ENCODE measurements at places on chromosomes 1 and 21. TPM values are rescaled to one million over a fixed set of nuclear protein-coding genes. Genes with fewer than 3 reads are reported as not detected.

DNA sequence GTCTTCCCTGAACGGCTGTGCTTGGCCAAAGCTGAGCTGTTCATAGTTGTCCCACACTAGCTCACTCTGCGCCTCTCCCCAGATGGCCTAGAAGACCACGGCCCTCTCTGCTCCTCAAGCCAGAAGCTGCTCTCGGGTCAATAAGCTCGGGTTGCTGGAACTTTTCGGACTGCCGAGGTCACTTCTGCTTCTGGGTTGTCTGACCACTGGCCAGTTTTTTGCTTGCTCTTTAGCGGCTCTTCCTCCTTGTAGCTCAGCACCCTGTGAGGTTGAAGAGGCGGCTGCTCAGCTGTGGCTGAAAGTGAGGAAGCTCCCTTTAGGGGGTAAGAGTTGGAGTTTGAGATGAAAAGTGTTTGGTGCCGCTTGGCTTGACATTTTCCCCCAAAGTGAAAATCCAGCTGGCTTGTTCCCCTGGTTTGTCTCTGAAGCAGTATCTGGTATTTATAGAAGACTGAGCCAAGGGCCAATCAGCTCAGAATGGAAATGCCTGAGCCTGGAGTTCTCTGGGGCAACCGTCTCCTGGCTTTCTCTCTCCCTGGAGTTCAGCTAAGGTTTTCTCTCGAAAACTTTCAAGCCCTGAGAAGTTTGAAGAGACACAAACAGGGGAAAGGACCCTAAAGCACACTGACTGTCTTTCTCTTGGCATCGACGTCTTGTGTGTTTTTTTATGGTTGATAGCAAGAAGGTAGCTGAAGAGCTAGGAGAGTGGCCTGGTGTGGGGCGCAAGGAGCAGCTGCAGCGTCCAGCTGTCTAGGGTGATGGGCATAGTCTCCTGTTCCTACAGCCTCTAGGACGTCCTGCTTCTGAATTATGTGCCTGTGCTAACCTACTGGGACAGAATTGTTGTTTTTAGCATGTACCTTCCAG is 72.0 kb downstream of the SYT6 start:
- DNase-seq: no peak

GRCh38 chr1:15299179-15299578 is 52.2 kb downstream of the FHAD1 start:
- no peak for DNase-seq

DNA sequence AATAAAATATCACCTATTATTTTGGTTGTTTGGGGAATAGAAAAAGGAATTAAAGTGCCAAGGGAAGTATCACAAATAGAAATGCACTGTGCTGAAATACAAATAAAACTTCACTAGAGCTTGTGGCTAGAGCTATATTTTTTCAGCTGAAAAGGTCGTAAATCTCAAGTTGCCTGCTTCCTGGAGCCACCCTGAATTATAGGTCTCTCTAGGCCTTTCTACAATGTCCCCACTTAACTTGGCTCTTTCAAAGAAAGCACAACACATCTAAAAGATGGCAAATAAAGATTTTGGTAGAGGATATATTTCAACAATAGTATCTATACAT is 5.0 kb upstream of the RNF2 start:
- DNase-seq: no peak

DNA sequence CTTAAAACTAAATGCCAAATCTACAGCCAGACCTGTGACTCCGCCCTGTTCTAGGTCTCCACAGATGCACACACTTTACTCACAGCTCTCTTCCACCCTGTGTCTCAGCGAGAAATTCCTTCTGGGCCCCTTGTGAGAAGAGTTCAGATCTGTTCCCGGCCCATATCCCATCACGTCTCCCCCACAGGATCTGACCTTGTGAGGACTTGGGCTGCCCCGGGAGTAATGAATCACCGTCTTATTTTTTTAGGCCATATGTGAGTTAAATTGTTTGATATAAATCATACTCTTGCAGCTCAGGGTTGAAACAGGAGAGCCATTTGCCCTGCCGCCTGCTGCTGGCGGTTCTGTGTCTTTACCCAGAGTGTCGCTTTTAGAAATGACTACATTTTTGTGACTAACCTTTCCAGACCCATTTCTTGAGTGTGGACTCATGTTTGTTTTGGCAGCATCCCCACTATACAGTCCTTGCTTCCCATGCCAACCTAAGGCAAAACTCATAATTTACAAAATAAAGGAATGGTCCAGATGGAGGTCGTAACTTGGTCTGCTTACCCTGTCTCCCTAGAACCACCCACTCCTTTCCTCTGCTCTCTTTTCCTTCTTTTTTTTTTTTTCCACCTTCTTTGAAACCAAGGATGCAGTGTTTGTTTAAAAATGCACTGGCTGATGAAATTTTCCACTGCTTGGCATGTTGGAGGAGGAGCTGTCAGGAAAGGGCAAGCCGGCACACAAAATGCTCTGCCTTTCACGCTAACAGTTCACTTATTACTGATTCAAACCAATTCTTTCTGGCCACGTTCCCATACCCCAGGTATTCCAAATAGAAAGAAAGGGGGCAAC is 98.0 kb upstream of the C1orf105 start:
- DNase-seq: peak; percentile 10

DNA sequence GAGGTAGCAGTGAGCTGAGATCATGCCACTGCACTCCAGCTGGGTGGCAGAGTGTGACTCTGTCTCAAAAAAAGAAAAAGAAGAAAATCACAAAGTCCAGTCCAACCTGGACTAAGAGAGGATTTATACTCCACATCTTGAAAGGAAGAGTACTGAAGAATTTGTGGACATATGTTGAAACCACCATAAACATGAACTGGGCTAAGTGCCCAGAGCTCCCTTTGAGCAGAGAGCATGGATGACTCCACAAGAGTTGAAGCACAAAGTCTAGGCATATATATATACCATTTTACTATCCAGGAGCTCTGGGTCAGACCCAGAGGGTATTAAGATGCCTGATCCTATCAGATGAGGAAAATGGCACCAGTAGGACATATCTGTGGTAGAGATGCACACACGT is 86.6 kb downstream of the OMA1 start:
- no peak for DNase-seq

- peak; percentile 31 for DNase-seq
Measured at GRCh38 chr1:27403065-27403726, 10.8 kb downstream of the GPR3 start.

YIPF1 gene
- 31.7 TPM for polyA plus RNA-seq

NCAM2 gene
- polyA plus RNA-seq: 4.1 TPM

DNA sequence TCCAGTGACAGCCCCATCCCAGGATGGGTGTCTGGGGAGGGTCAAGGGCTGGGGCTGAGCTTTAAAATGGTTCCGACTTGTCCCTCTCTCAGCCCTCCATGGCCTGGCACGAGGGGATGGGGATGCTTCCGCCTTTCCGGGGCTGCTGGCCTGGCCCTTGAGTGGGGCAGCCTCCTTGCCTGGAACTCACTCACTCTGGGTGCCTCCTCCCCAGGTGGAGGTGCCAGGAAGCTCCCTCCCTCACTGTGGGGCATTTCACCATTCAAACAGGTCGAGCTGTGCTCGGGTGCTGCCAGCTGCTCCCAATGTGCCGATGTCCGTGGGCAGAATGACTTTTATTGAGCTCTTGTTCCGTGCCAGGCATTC is 24.2 kb downstream of the PCSK9 start:
- no peak for DNase-seq

BARHL2 gene
- polyA plus RNA-seq: not detected

DNA sequence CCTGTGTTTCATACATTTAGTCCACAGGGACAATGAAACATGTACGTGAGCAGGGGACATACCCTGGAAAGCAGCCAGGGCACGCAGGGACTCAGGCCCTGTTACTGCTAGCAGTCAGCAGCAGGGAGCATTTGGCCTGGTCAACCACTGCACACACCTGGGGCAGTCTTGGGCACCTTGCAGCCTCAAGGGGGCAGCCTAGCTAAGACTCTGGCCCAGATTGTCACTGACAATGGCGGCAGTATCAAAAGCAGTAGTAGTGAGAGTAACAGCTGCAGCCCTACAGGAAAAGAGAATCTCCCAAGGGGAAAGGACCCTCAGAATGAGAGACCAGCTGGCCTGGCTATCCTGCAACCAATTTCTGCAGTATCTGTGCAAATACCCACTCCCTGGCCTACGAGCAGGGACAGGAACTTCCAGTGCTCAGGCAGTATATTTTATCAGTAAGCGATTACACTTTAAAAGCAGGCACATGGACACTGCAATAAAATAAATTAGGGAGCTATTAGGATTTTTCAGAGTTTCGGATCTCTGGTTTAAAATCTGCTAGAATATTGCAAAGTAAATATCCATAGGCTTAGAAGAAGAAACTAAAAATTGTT is 475.6 kb downstream of the LTN1 start:
- peak; percentile 47 for DNase-seq

CR1 gene
- polyA plus RNA-seq: not detected

CD247 gene
- not detected for polyA plus RNA-seq

- no peak for DNase-seq
Measured at GRCh38 chr1:168345939-168346338, 65.3 kb downstream of the TBX19 start.

ACTA1 gene
- polyA plus RNA-seq: 0.21 TPM

GRCh38 chr1:47030170-47030805 is 6.8 kb downstream of the CYP4X1 start:
- no peak for DNase-seq

DNA sequence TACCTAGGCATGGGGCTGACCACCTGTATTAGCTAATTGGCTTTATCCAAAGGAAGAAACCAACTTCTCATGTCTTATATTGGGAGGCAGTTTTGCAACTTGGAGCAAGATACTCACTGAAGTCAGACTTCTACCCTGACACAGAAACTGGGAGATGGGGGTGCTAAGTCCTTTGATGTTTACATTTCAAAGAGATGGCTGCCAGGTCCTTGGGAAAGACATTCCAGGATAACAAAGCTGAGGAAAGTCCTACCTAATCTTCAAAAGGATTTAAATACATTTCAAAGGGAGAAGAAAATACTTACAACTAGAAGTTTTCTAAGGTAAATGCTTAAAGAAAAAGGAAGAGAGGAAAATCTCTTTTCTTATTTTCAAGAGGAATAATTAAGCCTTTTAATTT is 62.1 kb downstream of the FH start:
- DNase-seq: no peak

GRCh38 chr1:76292418-76293184 is 218.1 kb downstream of the ST6GALNAC3 start:
- DNase-seq: no peak

DNA sequence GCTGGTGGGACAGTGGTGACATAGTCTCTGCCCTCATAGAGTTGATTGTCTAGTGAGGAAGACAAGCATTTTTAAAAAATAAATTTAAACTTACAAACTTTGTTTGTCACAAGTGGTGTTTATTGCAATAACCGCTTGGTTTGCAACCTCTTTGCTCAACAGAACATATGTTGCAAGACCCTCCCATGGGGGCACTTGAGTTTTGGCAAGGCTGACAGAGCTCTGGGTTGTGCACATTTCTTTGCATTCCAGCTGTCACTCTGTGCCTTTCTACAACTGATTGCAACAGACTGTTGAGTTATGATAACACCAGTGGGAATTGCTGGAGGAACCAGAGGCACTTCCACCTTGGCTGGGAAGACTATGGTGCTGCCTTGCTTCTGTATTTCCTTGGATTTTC is 58.4 kb downstream of the LAMC2 start:
- no peak for DNase-seq

- DNase-seq: no peak
Measured at GRCh38 chr1:166127003-166127402, 39.8 kb downstream of the FAM78B start.

DNA sequence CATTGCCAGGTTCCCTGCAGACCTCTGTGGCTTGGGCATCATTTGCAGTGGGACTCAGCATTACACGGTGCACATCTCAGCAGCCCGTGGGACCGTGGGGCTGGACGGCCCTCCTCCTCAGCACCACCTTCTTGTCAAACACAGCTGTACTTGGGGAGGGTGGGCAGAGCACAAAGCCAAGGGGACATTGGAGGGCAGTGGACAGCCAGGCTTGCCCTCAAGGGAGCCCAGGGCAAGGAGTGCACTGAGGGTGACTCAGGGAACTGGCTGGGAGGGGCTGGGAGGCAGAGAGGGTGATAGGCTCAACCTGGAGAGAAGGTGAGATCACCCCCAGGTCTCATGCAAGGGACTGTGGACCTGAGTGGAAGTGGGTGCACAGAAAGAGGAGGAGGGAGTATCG is 3.4 kb downstream of the CAPN9 start:
- DNase-seq: no peak

- DNase-seq: no peak
Measured at GRCh38 chr1:154527192-154527591, 25.0 kb upstream of the SHE start.

- no peak for DNase-seq
Measured at GRCh38 chr1:218467101-218468072, 122.3 kb downstream of the TGFB2 start.

- no peak for DNase-seq
Measured at GRCh38 chr1:230639714-230640209, 2.5 kb upstream of the COG2 start.

C1orf115 gene
- polyA plus RNA-seq: 4.2 TPM

GRCh38 chr1:203486618-203487370 is 7.2 kb upstream of the OPTC start:
- no peak for DNase-seq

SLC16A4 gene
- 5.2 TPM for polyA plus RNA-seq

- no peak for DNase-seq
Measured at GRCh38 chr1:70807088-70807664, 240.4 kb downstream of the PTGER3 start.

GRCh38 chr1:104923075-104923474 is 1173.4 kb downstream of the AMY1C start:
- no peak for DNase-seq

GRCh38 chr1:72526926-72527325 is 244.6 kb upstream of the NEGR1 start:
- DNase-seq: no peak

- DNase-seq: no peak
Measured at GRCh38 chr1:175873290-175873935, 130.0 kb upstream of the TNR start.

DNA sequence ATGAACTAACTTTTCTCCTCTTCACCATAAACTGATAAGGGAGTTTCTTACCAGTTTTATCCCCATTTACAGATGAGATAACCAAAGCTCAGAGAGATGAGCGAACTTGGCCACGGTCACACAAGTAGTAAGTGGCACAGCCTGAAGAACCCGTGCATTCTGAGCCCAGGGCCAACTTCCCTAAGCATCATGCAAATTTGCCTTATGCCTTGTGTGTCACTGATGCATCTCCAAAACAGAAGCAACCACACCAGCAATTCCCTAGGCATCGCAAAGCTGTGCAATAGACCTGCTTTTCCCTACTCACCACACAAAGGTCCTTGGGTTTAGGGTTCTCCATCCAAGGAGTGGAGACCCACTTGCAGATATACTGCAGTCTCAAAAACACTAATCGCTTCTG is 304.5 kb upstream of the KAZN start:
- no peak for DNase-seq
